ENCODE measurements at places on chromosomes 12 and 14. TPM values are rescaled to one million over a fixed set of nuclear protein-coding genes. Genes with fewer than 3 reads are reported as not detected.

Gene CLEC9A
- total RNA-seq, result not detected

Gene DAO
- total RNA-seq, result not detected

Gene PLEKHG7
- total RNA-seq, result not detected

Gene FOXG1
- 19.8 TPM for total RNA-seq

Gene MSI1
- total RNA-seq, result 10.1 TPM

Gene BRMS1L
- total RNA-seq, result 30.0 TPM

Gene KERA
- 0.23 TPM for total RNA-seq

Gene SLC39A2
- not detected for total RNA-seq

Gene SIRT4
- total RNA-seq, result 3.0 TPM

Gene DEPDC4
- total RNA-seq, result 2.8 TPM

Gene IL22
- total RNA-seq, result not detected

Gene SLC6A15
- 82.8 TPM for total RNA-seq

Gene GARIN6
- total RNA-seq, result not detected
